ENCODE measurements at places on chromosomes 2 and 18.

DNA sequence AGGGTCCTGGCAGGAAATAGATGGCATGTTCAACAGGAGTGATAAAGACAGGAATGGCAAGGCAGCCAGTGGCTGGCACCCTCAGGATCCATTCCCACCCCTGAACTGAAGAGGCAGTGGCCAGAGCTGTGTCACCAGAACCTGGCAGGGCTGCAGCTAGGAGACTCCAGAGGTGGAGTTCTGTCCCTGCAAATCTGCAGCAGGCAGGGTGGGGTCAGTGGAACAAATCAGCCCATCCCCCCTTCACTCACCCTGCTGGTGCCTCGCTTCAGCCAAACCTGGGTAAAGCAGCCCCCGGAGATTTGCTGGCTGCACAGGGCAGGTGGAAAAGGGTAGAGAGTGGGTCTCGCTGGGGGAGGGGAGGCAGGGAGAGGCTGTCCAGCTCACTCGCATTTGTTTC is 12.7 kb downstream of the INPP5D start:
- no peak for DNase-seq

- DNase-seq: no peak
Observed at GRCh38 chr2:58834404-58834803, 593.3 kb upstream of the FANCL start.

- DNase-seq: no peak
Observed at GRCh38 chr2:171393487-171393886, 40.3 kb downstream of the METTL8 start.

DNA sequence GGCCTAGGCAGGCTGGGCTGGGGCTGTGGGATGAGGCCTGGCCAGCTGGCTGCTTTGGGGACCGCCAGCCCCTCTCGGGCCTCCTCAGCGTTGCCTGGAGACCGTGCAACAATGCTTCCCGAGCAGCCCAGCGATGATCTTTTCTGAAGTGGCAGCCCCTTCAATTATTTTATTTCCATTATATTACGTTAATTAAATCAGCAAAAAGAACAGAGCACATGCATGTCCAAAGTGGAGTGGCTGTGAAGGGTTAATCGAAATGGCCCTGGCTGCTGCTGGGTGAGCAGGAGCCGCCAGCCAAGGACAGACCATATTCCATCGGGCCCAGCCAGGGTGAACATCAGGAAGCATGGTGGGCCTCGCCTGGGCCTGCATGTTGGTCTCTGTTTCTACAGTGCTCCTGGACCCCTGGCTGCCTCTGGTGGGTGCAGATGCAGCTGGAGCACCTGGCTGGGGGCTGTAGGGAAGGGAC is 245.5 kb downstream of the MYCN start:
- no peak for DNase-seq

DNA sequence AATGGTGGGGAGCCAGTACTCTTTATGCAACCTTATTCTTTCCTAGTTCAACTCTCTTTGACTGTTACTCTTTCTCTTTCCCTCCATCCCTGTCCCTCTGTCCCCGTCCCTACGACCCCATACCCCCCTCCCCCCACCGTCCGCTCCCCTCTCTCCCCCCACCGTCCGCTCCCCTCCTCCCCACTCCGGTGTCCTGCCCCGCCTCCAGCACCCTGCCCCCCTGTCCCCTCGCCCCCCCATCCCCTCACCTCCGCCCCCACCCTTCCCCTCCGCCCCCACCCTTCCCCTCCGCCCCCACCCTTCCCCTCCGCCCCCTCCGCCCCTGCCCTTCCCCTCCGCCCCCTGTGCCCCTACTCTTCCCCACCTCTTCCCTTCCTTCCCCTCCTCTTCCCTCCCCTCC is 128.4 kb downstream of the LPIN1 start:
- no peak for DNase-seq

DNA sequence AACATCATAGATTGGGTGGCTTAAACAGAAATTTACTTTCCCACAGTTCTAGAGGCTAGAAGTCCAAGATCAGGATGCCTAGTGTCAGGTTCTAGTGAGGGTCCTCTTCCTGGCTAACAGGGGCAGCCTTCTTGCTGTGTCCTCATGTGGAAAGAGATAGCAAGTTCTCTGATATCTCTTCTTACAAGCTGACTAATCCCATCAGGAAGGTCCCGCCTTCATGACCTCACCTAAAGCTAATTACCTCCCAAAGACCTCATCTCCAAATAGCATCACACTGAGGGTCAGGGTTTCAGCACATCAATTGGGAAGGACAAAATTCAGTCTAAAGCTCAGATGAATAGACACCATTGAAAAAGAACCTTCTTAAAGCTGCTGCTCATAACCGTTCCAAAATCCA is 22.9 kb downstream of the ACVR1 start:
- DNase-seq: no peak

- DNase-seq: no peak
Observed at GRCh38 chr2:240594511-240595380, 8.2 kb downstream of the CAPN10 start.

- DNase-seq: no peak
Observed at GRCh38 chr2:26898480-26899078, 50.6 kb downstream of the DPYSL5 start.

- DNase-seq: no peak
Observed at GRCh38 chr2:11314487-11314886, 29.9 kb downstream of the ROCK2 start.

- no peak for DNase-seq
Observed at GRCh38 chr2:189553504-189554088, 27.0 kb downstream of the SLC40A1 start.

DNA sequence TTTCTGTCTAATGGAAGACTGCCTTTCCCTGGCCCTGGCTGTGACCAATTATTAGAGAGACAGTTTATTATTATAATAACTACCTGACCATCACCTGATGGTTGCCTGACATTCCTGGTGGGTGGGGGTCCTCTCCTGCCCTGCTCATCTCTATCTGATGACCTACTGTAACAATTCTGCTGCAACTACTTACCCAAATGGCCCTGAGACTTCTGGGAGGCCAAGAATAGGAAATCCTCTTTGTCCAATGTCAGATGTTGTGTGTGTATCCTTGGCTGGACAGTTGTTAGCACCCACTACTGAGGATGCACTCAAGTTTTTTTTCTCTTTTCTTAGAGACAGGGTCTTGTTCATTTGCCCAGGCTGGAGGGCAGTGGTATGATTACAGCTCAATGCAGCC is 110.3 kb downstream of the DDX1 start:
- DNase-seq: no peak

- no peak for DNase-seq
Observed at GRCh38 chr18:72871091-72871490, 3.3 kb upstream of the NETO1 start.

DNA sequence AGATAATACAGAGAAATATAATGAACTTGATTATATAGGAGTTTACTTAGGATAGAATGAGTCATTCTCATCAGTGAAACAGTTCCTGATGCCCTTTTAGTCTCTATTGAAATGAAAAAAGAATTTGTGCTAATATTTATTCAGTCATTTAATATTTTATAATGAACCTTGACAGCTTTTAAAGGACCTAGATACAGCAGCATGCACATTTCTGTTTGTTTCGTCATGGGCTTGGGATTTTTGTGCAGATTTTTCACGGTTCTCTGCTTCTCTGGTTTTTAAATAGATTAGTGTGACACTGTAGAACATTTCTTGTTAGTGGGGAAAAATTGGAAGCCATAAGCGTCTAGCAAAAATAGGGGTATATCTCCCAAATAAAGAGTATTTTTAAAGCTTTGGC is 60.7 kb downstream of the NABP1 start:
- DNase-seq: no peak

DNA sequence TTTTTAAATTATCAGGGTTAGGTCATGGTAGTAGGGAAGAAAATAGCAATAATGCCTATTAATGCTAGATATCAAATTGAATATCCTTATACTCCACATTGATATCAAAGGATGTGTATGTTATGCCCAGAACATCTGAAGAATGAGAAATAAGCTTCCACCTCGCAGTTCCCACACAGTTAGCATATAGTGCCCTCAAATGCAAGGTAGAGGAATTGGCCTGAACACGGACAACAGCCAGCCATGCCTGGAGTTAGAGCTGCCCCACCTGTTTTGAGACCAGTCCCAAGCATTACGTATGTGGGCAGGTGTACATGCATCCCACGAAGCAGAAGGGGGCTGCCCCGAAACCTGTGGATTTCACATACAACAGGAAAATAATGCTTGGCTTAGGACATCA is 79.6 kb downstream of the SUMO1 start:
- no peak for DNase-seq

GRCh38 chr2:226800941-226801784 is 1.5 kb upstream of the IRS1 start:
- DNase-seq: peak; percentile 64

DNA sequence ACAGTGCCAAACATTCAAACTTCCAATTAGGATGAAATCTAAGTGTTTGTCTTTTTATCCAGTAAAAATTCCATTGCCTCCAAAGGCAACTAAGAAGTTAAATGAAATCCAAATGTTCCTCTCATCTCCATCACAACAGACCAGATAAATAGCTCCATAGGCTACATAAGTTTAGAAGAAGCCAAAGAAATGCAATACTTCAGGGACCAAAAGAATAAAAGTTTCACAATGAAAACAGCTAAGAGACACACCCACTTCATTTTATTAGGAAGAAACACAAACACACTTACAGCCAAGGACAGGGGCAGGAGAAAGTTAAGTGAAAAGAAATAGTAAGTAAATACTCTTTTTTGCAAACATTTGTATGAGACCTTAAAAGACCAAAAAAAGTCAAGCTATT is 88.5 kb upstream of the CCDC150 start:
- no peak for DNase-seq

DNA sequence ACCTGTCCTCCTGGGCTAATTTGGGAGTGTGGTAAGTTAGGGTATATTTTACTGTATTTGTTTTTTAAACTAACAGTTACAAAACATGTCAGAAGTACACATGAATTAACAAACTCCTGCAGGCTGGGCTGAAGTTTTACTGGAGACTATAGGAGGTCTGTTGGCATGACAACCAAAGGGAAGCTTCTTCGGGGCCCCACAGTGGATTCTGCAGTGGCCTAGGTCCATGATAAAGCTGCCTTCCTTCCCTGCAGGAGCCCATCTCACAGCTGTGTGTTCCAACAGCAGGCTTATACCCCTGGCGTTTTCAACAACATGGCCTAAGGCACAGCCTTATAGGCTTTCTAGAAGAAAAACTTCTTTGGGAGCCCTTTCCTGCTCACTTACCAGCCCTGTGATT is 128.0 kb upstream of the SETBP1 start:
- no peak for DNase-seq

- no peak for DNase-seq
Observed at GRCh38 chr2:235230821-235231601, 262.8 kb upstream of the AGAP1 start.

DNA sequence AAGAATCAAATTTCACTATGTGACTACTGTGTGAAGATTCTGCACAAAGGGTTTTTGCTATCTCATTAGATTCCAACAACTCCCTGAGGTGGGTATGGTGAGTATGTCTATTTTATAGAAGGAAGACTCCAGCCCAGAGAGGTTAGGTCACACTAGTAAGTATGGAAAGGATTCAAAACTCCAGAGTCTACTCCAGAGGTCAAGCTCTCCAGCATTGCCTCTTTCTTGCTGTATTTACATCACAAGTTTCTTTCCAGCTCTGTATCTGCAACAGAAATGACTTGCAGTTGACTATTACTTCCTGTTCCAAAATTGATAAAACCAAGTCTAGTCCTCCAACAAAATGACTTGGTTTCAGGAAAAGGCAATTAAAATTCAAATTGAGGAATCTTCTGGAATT is 2.1 kb downstream of the COL4A4 start:
- no peak for DNase-seq

GRCh38 chr2:60283626-60284025 is 269.8 kb downstream of the BCL11A start:
- DNase-seq: no peak
